GM12891 (cell line): ENCODE measurements at places on chromosomes 7 and 10.

DNA sequence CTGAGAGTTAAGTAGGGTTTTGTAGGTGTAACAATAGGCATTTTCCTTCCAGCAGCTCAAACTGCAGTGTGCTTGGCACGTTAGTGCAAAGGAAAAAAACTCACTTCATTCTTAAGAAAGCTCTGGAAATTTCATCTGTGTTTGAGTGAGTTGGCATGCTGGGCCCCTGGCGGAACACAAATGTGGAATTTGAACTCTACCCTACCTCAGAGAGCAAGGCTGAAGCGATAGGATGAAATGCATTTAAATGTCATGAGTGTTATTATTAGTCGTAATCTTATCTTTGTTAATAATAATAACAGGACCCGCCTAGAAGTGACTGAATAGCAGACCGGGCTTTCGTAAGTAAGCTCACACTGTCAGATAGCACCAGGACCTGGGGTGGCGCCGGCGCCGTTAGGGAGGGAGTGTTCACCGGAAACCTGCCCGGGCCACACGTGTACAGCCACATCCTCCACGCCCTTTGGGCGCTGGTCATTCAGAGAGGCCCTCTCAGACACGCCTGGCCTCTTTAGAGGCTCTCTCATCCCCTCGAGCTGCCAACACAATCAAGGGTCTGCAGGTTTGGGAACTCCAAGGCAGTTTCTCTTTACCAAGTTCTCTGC lies 63.5 kb downstream of the GRK5 start:
- no peak for DNase-seq

DNA sequence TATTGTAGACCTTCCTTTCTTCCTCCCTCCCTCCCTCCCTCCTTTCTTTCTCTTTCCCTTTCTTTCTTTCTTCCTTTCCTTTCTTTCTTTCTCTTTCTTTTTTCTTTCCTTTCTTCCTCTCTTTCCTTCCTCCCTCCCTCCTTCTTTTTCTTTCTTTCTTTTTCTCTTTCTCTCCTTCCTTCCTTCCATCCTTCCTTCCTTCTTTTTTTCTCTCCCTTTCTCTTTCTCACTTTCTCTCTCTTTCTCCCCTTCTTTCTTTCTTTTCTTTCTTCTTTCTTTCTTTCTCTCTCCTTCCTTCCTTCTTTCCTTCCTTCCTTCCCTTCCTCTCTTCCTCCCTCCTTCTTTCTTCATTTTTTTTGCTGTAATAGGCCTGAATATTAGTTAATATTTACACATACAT lies 638.0 kb downstream of the SORCS3 start:
- no peak for DNase-seq

DNA sequence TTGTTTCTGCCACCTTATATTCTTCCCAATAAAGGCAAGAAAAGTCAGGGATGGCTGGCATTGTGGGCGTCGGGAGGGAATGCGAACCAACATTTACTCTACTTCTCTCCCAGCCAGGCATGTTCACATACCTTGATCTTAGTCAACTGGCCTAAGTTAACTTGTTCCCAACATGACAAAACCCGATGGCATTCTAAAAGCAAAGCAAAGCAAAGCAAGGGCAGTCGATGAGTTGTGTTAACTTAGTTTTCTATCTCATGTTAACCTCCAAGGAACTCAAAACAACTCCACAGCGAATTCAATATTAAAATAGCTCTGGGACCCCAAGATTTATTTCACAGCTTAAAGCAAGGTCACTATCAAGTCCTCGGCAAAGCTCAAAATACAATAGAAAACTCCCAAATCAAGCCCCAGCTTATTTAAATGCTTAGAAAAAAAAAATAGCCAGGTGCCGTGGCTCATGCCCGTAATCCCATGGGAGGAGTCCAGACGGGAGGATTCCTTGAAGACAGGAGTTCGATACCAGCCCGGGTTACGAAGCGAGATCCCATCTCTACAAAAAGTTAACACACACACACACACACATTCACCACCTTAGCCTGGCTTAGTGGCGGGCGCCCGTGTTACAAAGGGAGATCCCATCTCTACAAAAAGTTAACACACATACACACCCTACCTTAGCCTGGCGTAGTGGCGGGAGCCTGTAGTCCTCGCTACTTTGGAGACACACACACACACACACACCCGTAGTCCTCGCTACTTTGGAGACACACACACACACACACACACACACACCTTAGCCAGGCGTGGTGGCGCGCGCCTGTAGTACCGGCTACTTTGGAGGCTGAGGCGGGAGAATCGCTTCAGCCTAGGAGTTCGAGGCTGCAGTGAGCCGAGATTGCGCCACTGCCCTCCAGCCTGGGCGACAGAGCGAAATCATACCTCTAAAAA lies 901 bp upstream of the CCNY start:
- DNase-seq = no peak

DNA sequence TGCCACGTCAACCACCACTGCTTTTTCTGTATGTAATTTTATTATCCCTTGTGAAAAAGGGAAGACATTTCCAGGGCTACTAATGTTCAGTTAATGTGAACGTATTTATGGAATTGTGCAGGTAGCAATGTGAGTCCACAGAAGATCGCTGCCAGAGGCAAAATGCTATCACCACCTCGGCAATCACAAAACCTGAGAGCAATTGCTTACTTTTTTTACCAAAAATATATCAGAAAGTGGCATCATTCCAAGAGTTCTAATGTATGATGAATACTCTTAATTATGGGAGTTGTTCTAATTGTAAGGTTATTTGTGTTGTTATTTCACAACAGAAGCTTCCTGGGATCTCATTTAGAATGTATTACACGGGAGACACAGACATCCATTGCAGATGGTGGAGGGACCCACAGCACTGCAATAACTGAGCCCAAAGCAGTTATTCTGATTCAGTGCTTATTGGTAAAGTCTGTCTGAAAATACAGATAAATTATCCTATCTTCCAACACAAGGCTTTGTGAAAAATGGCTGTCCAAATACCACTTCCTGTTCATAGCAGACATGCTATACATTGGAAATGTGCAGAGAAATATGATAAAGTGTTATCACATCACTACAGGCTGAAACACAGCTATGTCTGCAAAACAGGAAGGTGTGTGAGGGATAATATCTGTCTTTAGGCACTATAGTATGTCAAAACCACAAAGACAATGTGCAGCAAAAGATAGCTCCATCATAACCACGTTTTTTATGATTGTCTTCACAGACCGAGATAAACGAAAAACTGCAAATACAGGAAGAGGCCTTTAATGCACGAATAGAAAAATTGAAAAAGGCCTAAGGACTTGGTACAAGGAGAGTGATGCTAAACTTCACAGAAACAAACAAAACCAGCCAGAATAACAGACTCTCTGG lies 102.7 kb downstream of the CABCOCO1 start:
- DNase-seq = no peak

- no peak for DNase-seq
Measured at GRCh38 chr7:132446260-132446659, 130.0 kb downstream of the PLXNA4 start.

GRCh38 chr10:69064762-69065328 lies 23.1 kb upstream of the SRGN start:
- no peak for DNase-seq

GRCh38 chr7:27189295-27189996 lies 4.4 kb upstream of the HOXA11 start:
- DNase-seq = no peak

DNA sequence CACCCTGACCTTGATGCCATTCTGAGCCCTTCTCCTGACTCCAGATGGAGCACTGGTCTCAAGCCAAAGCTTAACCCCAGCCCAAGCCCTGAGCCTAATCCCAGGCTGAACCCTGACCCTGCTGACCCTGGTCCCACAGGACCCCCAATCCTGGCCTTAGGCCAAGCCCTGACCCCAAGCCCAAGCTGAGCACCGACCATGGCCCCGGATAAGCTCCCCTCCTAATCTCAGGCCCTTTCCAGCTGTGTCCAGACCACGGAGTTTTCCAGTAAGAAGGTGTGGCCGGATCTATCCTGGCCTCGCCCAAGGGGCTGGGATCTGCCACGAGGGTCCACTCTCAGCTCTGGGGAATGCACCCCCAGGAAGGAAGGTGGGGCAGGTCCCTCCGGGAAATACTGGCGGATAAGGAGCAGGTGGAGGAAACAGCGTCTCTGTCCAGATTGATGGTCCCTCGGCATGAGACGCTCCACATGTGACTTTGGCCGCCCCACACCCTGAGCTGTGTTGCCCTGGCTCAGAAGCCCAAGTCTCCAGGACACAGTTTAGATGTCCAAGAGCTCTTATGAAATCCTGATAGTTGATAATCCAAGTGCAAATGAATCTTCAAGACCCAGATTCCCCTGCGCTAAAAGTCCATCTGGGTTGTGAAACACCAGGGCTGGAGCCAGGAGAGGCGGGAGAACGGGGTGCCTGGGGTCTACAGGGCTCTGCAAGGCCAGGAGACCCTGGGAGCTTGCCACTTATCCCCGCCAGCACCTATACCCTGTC lies 10.4 kb downstream of the ELN start:
- no peak for DNase-seq

- no peak for DNase-seq
Measured at GRCh38 chr10:114081911-114082583, 38.4 kb downstream of the ADRB1 start.

GRCh38 chr10:4344492-4344994 lies 481.5 kb upstream of the AKR1E2 start:
- no peak for DNase-seq

DNA sequence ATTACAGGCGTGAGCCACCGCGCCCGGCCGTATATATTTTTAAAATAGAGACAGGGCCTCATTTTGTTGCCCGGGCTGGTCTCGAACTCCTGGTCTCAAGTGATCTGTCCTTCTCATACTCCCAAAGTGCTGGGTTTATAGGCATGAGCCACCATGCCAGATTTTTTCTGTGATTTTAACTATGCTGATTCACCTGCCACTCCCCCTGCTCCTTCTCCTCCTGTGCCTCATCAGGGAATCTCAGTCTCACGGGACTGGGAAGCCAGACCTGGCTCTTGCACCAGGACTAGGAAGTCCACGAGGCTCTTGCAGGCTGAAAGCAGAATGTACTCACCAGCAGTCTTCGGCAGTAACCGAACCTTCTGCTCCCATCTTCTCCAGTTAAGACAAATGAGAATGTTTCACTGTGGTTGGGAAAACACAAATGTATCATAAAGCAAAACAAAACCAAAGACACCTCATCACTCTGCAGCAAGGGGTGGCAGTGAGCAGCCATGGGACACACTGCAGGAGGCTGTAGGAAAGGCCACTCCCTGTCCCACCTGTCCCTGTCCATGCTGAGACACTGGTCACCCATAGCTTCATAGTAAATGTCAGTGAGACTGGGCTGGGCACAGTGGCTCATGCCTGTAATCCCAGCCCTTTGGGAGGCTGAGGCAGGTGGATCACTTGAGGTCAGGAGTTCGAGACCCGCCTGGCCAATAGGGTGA lies 78.7 kb upstream of the MKRN1 start:
- DNase-seq = no peak

GRCh38 chr7:64884085-64884912 lies 18.8 kb upstream of the ZNF273 start:
- DNase-seq = no peak

- no peak for DNase-seq
Measured at GRCh38 chr7:103134836-103135554, 13.9 kb downstream of the NAPEPLD start.

GRCh38 chr7:107071129-107071528 lies 26.6 kb downstream of the PRKAR2B start:
- no peak for DNase-seq

GRCh38 chr7:24769851-24770250 lies 12.6 kb upstream of the GSDME start:
- DNase-seq = no peak

- no peak for DNase-seq
Measured at GRCh38 chr10:117790179-117790578, 247.6 kb downstream of the EMX2 start.

- no peak for DNase-seq
Measured at GRCh38 chr10:109114579-109114978, 808.7 kb downstream of the XPNPEP1 start.

DNA sequence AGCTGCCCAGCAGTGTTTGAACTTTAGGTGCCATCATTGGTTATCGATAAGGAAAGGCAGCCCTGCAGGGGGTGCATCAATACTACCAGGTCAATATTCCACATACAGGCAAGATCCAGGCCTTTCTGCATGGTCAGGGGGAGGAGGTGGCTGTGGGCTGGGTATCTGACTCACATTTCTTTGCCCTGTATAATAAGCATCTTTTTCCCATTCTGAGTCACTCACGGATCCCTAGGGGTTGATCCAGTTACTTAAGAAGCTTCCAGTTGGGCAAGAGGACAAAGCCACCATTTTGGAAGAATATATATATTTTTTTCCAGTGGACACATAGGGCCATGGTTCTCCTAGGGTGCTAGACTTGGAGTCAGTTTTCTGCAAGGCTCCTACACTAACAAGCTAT lies 114.2 kb upstream of the HABP2 start:
- no peak for DNase-seq

DNA sequence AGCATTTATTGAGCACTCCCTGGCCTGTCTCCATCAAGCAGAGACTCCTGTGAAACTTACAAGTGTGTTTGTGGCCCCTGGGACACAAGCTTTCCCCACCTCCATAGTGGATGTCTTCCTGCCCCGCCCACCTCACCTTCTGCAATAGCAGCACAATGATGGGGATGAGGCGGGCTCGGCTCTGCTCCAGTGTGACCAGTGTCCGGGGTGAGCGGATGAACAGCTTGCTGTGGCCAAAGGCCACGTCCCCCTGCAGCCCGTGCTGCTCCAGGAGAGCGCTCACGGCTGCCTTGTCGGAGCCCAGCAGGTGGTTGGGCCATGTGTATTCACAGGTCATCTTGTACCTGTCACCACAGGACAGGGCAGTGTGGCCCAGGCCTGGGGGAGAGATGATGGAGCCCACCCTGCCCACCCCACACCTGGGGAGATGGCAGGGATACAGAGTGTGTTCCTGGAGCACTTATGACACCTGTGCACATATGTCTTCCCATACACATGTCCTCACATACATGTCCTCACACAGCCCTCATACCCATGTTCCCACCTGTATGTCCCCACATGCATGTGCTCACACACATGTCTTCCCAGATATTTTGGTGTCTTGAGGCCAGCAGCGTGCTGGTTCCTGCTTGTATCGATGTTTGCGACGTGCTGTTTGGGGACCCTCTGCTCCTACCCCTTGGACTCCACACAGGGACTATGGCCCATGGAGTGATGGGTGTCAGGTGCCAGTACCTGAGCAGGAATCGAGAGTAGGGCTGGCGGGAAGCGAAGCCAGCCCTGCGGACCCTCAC lies 12.7 kb downstream of the MYO1G start:
- DNase-seq = no peak

GRCh38 chr10:77866598-77866997 lies 60.0 kb downstream of the DLG5 start:
- DNase-seq = no peak
